ENCODE measurements at places on chromosomes 12 and 14. TPM values are rescaled to one million over a fixed set of nuclear protein-coding genes. Genes with fewer than 3 reads are reported as not detected.

The GNB3 gene
- total RNA-seq, result 3.3 TPM

GRCh38 chr14:104642540-104642868 is 37.9 kb upstream of the TMEM179 start:
- no peaks in the 10 kb centered on the region for H3K4me1 ChIP-seq
- no peaks in the 10 kb centered on the region for H3K36me3 ChIP-seq
- no peak overlapping the region for H3K27ac ChIP-seq
- DNase-seq, result no peak
- no peaks in the 10 kb centered on the region for H3K27me3 ChIP-seq

DNA sequence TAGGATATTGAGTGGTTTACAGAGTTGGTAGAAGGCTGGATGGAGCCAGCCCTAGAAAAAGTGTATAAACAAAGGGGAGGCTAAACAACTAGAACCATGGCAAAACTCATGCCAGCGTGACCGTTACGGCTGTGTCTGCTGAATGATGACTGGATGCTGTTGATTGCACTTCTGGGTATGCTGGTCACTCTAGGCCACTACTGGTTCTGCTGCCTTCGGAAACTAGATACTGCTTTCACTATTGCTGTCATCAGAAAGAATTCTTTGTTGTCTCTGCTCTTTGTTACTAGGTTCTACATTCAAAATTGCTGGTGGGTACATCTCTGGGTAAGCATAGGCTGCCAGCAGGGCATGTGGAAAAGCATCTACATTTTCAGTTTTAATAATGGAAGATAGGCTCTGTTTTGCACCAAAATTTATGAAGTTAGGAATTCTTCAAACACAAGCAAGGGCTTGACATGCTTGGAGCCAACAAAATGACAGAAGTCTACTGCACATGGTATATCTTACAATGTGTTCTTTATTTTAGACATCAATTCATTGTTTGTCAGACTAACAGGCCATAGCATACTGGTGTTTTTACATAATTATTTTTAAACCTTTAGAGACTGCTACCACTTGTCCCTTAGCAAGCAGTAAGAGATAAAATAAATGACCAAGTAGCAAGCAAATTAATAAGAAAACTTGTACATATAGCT is 15.4 kb downstream of the MON2 start:
- no peak for DNase-seq
- H3K36me3 ChIP-seq, result peaks cover 3% of the 10 kb centered on the region
- H3K27me3 ChIP-seq, result no peaks in the 10 kb centered on the region
- no peak overlapping the region for H3K27ac ChIP-seq
- no peaks in the 10 kb centered on the region for H3K4me1 ChIP-seq
- H3K4me3 ChIP-seq, result no peak overlapping the region

- DNase-seq, result no peak
- no peak overlapping the region for H3K27ac ChIP-seq
- H3K27me3 ChIP-seq, result no peaks in the 10 kb centered on the region
Measured at GRCh38 chr12:958588-959123, 9.2 kb upstream of the RAD52 start.

GRCh38 chr14:104104076-104104901 is 18.8 kb downstream of the ASPG start:
- H3K27ac ChIP-seq, result no peak overlapping the region
- H3K4me3 ChIP-seq, result no peak overlapping the region
- H3K36me3 ChIP-seq, result no peaks in the 10 kb centered on the region
- H3K4me1 ChIP-seq, result no peaks in the 10 kb centered on the region

- H3K27ac ChIP-seq, result no peak overlapping the region
- no peaks in the 10 kb centered on the region for H3K36me3 ChIP-seq
- H3K4me1 ChIP-seq, result no peaks in the 10 kb centered on the region
- DNase-seq, result no peak
- H3K27me3 ChIP-seq, result no peaks in the 10 kb centered on the region
Measured at GRCh38 chr12:130254461-130255276, 83.0 kb upstream of the PIWIL1 start.

The CCDC77 gene
- 26.7 TPM for total RNA-seq

- H3K4me1 ChIP-seq, result no peaks in the 10 kb centered on the region
- no peak overlapping the region for H3K4me3 ChIP-seq
- H3K27ac ChIP-seq, result no peak overlapping the region
- H3K36me3 ChIP-seq, result no peaks in the 10 kb centered on the region
Measured at GRCh38 chr14:30756594-30756993, 117.8 kb upstream of the COCH start.

- no peak overlapping the region for H3K4me3 ChIP-seq
- DNase-seq, result no peak
- H3K36me3 ChIP-seq, result peaks cover 3% of the 10 kb centered on the region
- no peak overlapping the region for H3K27ac ChIP-seq
Measured at GRCh38 chr14:34614638-34615037, 15.3 kb downstream of the SNX6 start.

DNA sequence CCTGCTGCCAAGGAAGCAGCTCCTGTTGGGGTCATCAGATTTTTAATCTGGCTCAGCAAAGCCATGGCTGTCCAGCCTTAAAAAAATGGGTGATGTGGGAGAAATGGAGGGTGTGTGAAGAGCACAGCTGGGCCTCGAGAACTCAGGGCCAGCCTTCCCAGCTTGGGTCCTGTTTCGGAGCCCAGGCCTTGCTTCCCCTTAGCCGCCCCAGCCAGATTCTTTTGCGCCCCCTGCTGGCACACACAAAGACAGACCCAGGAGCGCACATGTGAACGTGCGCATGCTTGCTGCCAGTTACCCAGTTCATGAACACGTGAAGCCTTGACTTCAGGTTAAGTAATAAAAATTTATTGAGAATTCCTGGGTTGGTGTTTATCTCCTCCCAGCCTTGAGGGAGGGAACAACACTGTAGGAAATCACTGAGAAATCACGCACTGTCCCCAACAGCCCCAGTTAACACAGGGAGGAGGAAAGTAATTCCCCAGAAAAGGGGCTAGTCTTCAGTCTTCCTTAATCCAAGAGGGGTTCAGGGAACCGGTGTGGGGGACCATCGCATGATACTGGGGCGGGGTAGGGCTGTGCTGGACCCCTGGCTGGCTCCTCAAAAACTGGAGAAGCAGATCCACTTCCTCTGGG is 5.3 kb downstream of the PHB2 start:
- no peaks in the 10 kb centered on the region for H3K27me3 ChIP-seq
- peak overlapping the region; percentile 98 for H3K27ac ChIP-seq
- DNase-seq, result peak; percentile 96
- H3K36me3 ChIP-seq, result peaks cover 31% of the 10 kb centered on the region
- H3K4me3 ChIP-seq, result peak overlapping the region; percentile 95
- H3K4me1 ChIP-seq, result peaks cover 49% of the 10 kb centered on the region

The OR9K2 gene
- total RNA-seq, result not detected

The CRIP2 gene
- 5.0 TPM for total RNA-seq

DNA sequence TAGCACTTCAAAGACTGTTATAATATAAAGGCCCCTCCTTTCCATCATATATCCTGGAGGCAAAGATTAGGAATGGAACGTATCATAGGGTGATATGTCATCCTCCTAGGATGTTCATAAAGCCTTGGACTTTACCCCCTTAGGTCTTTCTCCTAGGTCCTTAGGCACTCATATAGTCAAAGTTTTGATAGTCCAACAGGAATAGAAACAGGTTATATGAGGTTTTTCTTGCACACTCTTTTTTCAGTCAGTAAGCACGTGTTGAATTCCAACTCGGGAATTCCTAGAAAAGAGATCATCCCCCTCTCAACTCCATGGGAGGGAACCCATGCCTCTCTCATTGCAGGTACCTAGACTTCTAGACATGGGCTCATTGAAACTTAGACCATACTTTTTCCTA is 20.1 kb upstream of the MAGOHB start:
- no peak overlapping the region for H3K27ac ChIP-seq
- no peaks in the 10 kb centered on the region for H3K27me3 ChIP-seq
- no peak overlapping the region for H3K4me3 ChIP-seq
- H3K36me3 ChIP-seq, result no peaks in the 10 kb centered on the region

GRCh38 chr12:124512667-124513296 is 54.6 kb downstream of the NCOR2 start:
- H3K4me3 ChIP-seq, result peak overlapping the region; percentile 23
- peaks cover 36% of the 10 kb centered on the region for H3K4me1 ChIP-seq
- peak overlapping the region; percentile 96 for H3K27ac ChIP-seq
- no peaks in the 10 kb centered on the region for H3K27me3 ChIP-seq
- no peaks in the 10 kb centered on the region for H3K36me3 ChIP-seq

DNA sequence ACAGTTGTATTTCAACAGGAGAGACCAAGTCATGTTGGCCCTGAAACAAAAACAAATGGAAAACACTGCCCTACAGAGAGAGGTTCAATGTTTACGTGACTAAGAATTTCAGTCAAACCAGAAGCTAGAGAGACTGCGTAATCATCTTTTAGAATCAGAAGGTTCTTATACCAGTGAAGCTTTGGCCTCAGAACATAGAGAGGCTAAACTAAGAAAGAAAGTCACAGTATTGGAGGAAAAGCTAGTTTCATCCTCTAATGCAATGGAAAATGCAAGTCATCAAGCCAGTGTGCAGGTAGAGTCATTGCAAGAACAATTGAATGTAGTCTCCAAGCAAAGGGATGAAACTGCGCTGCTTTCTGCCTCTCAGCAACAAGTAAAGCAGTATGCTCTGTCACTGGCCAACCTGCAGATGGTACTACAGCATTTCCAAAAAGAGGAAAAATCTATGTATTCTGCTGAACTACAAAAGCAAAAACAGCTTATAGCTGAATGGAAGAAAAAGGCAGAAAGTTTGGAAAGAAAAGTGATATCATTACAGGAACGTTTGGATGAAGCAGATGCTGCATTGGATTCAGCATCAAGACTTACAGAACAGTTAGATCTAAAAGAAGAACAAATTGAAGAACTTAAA is 32.5 kb upstream of the NUAK1 start:
- H3K4me3 ChIP-seq, result no peak overlapping the region
- H3K27ac ChIP-seq, result no peak overlapping the region
- DNase-seq, result no peak

The GUCY2C gene
- total RNA-seq, result 3.1 TPM

DNA sequence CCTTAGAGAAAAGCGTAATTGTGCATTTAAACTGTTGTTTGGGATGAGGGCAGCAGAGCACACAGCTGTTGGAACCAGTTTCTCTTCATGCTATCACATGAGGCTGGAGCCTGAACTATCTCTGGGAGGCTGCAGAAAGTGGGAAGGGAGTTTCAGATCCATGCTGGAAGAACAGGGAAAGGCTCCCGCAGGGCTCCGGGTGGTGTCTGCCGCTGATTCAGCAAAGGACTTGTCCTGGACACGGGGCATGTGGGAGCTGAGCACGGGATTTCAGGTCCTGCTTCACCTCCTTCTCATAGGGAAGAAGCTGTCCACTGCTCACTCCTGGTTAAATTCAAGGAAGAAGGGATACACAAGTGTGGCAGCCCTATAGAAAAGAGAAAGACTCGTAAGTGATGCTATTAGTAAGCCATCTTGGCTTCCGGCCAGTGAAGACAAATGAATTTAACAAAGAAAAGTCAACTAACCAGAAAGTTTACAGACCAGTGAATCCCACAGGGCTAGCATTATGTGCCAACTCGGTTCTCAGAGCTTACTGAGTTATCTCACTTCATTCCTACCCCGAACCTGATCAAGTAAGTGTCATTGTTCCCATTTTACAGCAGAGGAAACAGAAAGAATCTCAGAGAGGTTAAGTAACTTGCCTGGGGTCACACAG is 6.7 kb upstream of the FZD10 start:
- H3K27ac ChIP-seq, result no peak overlapping the region
- DNase-seq, result no peak
- H3K4me1 ChIP-seq, result peaks cover 20% of the 10 kb centered on the region
- H3K27me3 ChIP-seq, result peaks cover 68% of the 10 kb centered on the region
- no peak overlapping the region for H3K4me3 ChIP-seq
- H3K36me3 ChIP-seq, result no peaks in the 10 kb centered on the region

- no peaks in the 10 kb centered on the region for H3K36me3 ChIP-seq
- no peak overlapping the region for H3K4me3 ChIP-seq
- DNase-seq, result peak; percentile 40
- 0 out of 2 replicates have a peak, but pooled peaks cover 9% of the 10 kb centered on the region for H3K4me1 ChIP-seq
- no peaks in the 10 kb centered on the region for H3K27me3 ChIP-seq
Measured at GRCh38 chr12:114562654-114563053, 121.3 kb downstream of the TBX3 start.

The SLC25A21 gene
- total RNA-seq, result 12.1 TPM

The CACNA1C gene
- 0.82 TPM for total RNA-seq

DNA sequence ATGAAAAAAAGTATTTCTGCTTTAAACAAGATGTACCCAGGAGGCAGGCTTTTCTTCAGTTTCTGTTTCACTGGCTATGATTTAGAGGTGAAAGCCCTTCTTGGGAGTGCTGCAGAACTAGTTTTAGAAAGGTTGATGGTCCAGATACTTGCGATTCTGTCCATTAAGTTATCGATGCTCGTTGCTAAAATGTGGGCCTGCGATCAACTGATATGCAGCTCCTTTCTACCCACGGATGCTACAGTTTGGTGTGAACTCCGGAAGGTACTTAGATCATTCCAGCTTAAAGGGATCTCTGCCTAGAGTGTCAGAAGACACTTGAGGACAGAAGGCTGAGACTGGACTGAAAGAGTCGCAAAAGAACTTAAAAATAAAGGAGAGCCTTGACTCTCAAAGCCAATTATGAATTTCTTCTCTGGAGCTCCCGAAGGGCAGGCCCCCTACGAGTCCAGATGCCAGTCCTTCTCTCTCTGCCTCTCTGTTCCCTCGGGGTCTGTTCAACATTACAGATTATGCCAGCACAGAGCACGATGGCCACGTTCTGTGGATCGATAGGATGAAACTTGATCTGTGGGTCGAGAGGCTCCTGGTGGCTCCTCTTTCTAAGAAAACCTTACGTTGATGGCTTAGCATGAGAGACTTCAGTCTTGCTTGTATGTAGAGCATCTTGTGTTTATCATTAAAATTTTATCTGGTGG is 40.0 kb downstream of the FBXW8 start:
- DNase-seq, result no peak
- no peaks in the 10 kb centered on the region for H3K36me3 ChIP-seq
- H3K4me3 ChIP-seq, result no peak overlapping the region
- H3K4me1 ChIP-seq, result no peaks in the 10 kb centered on the region
- H3K27me3 ChIP-seq, result no peaks in the 10 kb centered on the region
- H3K27ac ChIP-seq, result no peak overlapping the region

The C12orf60 gene
- total RNA-seq, result 1.7 TPM

The L3HYPDH gene
- total RNA-seq, result 24.9 TPM

- no peak overlapping the region for H3K4me3 ChIP-seq
- DNase-seq, result no peak
Measured at GRCh38 chr14:90665321-90666000, 150.8 kb downstream of the TTC7B start.

The PTPN21 gene
- 5.6 TPM for total RNA-seq

GRCh38 chr12:33639975-33640374 is 200.4 kb upstream of the SYT10 start:
- no peaks in the 10 kb centered on the region for H3K36me3 ChIP-seq
- no peak overlapping the region for H3K27ac ChIP-seq
- H3K4me1 ChIP-seq, result peaks cover 40% of the 10 kb centered on the region
- no peak for DNase-seq
- H3K4me3 ChIP-seq, result no peak overlapping the region
- H3K27me3 ChIP-seq, result no peaks in the 10 kb centered on the region

The TSPAN31 gene
- total RNA-seq, result 32.9 TPM

The ISCU gene
- 123 TPM for total RNA-seq

The KRT6C gene
- total RNA-seq, result not detected

- no peaks in the 10 kb centered on the region for H3K4me1 ChIP-seq
- DNase-seq, result no peak
- no peaks in the 10 kb centered on the region for H3K27me3 ChIP-seq
- H3K27ac ChIP-seq, result no peak overlapping the region
- H3K36me3 ChIP-seq, result no peaks in the 10 kb centered on the region
Measured at GRCh38 chr12:75270157-75270556, 60.0 kb downstream of the CAPS2 start.

- H3K27ac ChIP-seq, result no peak overlapping the region
Measured at GRCh38 chr14:63212776-63213500, 8.7 kb downstream of the RHOJ start.

Data from GM23338 (cell line).